Activated naive CD4-positive, alpha-beta T cell treated with anti-CD3 and anti-CD28 coated beads, Interleukin-2, amount 50 U/mL, for 16 hours (primary cell): ENCODE measurements at places on chromosomes 3 and 15.

DNA sequence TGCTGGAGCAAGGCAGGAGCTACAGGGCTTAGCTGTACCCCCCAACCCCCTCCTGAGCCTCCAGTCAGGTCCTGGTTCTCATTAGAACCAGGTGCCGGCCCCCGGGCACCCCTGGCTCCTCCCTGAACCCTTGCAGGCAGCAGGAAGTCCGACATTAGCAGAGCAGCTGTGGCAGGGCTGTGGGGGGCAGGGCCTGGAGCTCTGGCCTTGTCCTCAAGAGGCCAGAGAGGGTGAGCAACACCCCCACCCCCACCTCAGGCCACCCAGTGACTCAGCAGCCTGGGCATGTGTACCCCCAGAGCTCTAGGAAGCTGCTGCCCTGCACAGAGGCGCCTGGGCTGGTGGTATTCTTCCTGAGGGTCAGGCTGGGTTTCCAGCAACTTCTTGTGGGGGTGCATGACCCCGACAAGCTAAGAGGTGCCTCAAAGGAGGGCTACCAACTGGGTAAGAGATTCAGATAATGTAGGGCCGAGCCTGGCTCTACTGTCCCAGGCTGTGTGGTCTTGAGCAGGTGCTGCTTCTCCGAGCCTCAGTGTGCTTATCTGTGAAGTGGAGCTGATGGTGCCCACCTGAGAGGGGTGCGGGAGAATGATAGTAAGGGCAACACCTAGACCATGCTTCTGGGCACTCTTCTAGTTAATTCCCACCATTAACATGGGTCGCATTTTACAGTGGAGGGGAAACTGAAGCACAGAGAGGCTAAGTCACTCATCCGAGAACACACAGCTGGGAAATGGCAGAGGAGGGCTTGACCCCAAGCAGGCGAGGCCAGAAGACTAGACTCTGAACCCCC lies 16.0 kb downstream of the H1-8 start:
- DNase-seq, result no peak

DNA sequence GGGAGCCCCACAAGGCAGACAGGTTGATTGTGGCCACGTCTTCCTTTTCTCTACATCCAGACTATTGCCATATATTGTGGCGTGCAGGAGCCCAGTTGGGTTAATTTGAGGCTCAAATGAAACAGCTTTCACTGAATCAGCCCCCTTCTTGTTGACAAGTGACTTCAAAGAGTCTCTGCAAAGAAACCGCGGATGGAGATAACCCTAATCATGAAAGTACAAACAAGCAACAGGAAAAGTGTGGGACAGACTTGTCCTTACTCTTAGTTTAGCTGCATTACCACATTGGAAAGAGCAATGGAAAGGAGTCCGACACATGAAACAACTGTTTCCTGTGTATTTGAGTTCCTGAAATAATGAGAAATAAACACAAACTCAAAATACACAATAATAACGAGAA lies 3.3 kb downstream of the TMEM40 start:
- no peak for DNase-seq

- no peak for DNase-seq
Observed at GRCh38 chr3:178669022-178669601, 132.9 kb downstream of the KCNMB2 start.

DNA sequence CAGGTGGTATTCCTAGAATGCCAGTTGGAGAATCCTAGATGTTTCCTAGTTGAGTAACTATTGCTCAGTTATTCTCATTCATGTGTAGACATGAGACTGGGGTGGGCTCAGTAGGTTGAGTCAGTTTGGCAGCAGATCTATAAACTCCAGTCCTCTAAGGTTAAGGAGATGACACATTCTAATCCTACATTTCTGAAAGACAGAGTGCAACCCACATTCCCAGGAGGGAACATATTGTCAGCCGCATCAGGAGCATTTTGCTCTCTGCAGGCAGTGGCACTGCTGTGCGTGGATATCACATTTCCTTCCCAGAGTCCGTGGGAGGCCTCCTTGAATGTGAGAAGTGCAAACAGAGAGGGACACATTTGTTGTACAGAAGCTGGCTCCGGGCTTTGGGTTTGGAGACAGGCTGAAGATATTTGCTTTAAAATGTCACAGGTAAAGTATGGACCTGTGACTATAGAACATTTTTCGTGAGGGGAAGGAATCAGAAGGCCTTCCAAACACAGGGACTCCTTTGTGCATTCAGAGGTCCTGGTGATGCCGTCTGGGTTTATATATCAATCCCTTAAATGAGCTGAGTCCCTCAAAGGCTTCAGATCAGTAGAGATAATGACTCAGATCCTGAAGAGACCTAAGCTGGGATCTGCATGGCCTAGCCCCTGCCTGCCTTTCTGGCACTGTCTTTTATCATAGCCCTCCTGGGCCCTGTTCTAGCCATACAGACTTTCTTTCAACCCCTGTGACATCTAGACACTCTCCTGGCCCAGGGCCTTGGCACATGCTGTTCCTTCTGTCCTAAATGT lies 156.5 kb downstream of the CADPS start:
- DNase-seq, result no peak

GRCh38 chr3:140403079-140403478 lies 274.8 kb upstream of the TRIM42 start:
- no peak for DNase-seq

- DNase-seq, result no peak
Observed at GRCh38 chr3:89783341-89783927, 676.0 kb downstream of the EPHA3 start.

GRCh38 chr3:106829206-106829605 lies 548.0 kb upstream of the CCDC54 start:
- DNase-seq, result no peak

- DNase-seq, result no peak
Observed at GRCh38 chr15:35444557-35445204, 101.3 kb downstream of the DPH6 start.

- DNase-seq, result no peak
Observed at GRCh38 chr3:144865948-144866347, 894.3 kb downstream of the DIPK2A start.

DNA sequence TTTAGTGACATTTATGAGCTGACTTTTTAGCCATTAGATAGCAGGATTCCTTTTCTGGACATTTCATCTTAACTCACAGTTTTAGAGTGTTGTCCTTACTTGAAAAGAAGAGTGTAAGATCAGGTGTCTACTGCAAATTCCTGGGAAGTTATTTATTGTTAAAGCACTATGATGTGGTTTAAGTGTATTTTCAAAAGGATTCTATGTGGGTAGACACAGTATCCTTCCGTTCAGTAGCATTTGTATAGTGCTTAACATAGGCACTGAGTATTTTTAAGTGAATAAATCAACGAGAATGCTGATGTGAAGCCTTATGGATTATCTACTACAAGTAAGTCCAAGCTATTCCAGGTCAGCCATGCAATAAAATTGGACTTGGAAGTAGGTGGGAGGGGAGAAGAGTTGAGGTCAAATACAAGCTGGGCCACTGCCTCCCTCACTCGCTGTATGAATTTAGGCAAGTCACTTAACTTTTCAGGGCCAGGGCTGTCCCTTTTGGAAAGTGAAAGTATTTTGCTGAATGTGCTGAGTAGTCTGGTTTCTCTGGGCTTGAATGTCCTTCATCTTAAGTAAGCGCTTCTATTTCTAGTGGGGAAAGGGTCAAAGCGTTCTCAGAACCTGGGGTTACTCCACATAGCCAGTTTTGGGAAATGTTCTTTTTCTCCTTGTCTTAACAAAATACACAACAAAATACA lies 48.6 kb downstream of the GAP43 start:
- no peak for DNase-seq

DNA sequence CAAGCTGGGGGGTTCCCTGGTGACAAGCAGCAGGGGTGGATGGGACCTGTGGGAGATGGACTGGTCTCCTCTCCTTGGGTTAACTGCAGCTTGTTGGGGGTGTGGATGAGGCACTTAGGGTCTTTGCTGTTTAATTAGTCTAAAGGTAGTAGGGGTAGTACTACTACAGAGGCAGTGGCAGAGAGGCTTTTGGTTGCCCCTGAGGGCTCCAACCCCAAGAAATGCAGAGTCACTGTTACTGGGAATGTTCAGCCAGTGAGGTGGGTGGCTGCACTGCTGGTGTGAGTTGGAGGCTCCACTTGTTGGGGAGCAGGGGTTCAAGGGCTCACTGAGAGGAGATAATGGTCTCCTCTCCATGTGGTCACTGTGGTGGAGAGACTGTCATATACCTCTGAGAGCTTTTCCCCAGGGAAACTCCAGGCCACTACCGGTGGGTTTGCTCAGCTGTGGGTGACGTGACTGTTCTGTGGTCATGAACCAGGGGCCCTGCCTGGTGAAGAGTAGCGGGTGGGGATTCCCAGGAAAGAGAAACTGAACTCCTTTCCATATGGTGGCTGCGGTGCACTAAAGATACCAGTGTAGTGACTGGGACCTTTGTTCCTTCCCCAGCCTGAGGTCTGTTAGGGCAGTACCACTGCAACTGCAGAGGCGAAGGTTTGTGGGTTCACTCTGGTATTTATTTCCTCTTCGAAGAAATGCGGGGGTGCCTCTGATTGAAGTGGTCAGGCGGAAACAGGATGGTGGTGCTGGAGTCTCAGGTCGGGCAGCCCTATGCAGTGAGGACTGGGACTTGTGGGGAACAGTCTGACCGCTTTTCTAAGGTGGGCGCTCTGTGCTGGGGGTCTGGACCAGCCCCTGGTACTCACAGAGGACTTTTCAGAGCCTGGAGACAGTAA lies 68.9 kb upstream of the TNFSF10 start:
- DNase-seq, result peak; percentile 75

DNA sequence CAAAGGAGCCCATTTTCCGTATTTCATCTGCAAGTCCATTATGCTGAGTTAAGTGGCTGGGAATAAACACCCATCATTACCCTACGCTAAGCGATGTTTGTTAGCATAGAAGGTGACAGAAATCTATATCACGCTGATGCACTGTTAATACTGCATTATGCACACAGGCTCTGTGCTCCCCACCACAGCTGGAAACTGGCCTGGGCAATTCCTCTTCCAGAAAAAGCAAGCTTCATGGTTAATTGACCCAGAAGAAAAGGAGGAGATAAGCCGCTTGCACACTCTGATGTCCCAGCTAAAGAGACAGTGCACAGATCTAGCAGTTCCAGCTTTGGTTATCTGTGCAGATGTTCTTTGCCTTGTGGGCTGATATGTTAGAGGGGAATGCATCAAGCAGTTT lies 232.6 kb downstream of the NTRK3 start:
- DNase-seq, result no peak

DNA sequence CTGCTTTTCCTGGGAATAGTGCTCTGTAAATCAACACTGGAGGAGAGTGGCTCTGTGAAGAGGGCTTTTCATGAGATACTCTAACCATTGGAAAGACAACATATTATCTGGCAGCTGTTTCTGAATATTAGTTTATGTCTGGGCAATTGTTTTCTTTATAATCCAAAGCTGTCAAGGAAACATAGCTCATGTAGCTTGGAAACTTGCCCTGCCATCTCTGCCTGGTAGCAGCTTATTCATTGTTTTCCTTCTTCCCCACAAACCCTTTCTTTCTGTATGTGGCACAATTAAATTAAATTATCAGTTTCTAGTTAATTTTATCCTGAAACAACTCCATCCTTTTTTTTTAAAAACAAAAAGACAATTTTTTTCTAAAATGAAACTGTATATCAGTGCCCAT lies 160.0 kb downstream of the EDEM1 start:
- no peak for DNase-seq
